ENCODE measurements at places on chromosomes 13 and 19.

GRCh38 chr13:31649766-31650165 lies 89.6 kb upstream of the RXFP2 start:
- DNase-seq, result no peak

GRCh38 chr13:106534639-106535551 lies 567 bp downstream of the EFNB2 start:
- DNase-seq, result no peak

DNA sequence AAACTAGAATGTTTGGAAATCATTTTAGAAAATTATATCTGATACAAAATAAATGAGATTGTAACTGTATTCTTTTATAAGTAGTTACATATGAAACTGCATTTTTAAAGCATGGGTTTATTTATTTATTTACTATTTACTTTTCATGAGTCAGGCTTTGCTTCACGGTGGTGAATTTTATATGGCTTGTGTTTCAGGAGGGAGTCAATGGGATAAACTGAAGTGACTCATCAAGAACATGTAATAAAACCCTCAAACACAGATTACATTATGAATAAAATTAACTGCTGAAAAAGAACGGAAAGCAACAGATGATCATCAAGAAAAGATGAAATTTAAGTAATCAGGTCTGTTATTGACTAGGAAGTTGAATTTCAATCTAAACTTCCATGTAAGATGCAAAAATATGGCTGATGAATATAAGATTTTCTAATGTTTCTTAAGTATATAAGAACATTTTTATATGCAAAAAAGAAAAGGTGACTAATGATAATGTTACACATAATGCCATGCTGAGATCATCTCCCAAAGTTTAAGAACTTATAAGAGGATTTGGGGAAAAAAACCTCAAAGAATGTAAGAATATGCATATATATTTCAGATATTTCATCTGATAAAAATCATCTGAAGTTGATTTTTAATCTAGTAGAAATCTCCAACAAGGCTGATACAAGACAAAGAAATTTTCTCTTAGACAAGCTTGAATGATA lies 383.6 kb downstream of the SLITRK1 start:
- DNase-seq, result no peak

- no peak for DNase-seq
These were observed 328.6 kb downstream of the SLITRK5 start for GRCh38 chr13:87999788-88000187.

- no peak for DNase-seq
These were observed 10.3 kb downstream of the ZNF787 start for GRCh38 chr19:56110515-56111448.

DNA sequence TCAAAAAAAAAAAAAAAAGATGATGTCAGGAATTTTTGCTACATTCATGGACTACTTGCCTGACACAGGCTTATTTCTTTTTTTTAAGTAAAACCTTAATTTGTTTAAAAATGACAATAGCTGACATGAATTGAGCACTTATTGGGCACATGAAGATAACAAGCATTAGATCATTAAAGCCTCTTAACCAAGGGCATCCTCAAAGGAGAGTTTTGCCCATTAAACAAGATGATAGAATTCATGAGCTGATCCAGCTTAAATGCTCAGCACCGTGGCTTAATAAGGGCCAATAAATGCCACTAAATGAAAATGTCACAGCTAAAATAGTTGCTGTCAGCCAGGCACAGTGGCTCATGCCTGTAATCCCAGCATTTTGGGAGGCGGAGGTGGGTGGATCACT lies 19.3 kb downstream of the FBXO17 start:
- DNase-seq, result no peak

GRCh38 chr13:94726425-94726824 lies 14.1 kb upstream of the SOX21 start:
- DNase-seq, result no peak

- DNase-seq, result no peak
These were observed 296.6 kb downstream of the RFC3 start for GRCh38 chr13:34114581-34114980.

- DNase-seq, result no peak
These were observed 28.3 kb downstream of the RCBTB2 start for GRCh38 chr13:48504606-48505005.

GRCh38 chr13:109130093-109130835 lies 500.9 kb downstream of the MYO16 start:
- DNase-seq, result no peak

- no peak for DNase-seq
These were observed 122.5 kb upstream of the MCF2L start for GRCh38 chr13:112846411-112847115.

DNA sequence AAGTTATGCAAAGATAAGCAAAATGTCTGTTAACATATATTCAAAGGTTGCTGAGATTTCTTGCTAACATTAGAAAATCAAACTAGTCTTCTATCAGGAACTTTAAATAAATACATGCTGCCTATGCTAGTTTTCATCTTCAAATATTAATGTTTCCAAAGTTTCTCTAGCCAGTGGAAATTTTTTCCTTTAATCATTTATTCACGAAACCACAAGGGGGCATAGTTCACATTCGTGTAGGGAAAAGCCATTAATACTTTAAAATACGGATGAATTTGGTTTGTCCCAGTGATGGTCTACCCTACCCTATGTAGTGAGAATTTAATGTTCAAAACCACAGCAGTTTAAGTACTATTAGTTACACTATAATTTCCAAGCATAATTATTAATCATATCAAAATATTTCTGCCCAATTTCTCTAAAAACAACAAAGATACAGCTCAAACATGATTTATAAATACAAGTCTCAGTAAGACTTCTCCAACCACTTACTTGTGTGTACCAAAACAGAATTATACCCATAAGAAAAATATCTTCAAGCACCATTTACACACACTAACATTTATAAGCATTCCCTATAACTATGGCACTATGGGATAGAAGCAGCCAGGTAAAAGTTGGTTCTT lies 16.2 kb downstream of the NUFIP1 start:
- DNase-seq, result peak; percentile 19

DNA sequence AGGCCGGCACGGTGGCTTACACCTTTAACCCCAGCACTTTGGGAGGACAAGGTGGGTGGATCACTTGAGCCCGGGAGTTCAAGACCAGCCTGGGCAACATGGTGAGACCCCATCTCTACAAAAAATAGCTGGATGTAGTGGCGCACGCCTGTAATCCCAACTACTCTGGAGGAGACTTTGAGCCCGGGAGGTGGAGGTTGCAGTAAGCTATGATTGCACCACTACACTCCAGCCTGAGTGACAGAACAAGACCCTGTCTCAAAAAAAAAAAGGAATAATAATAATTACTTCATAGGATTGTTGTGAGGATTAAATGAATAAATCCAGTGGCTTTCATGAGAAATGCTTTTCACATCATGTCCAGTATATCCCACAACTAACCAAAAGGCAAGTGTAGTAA lies 8.0 kb downstream of the IGSF23 start:
- DNase-seq, result no peak

DNA sequence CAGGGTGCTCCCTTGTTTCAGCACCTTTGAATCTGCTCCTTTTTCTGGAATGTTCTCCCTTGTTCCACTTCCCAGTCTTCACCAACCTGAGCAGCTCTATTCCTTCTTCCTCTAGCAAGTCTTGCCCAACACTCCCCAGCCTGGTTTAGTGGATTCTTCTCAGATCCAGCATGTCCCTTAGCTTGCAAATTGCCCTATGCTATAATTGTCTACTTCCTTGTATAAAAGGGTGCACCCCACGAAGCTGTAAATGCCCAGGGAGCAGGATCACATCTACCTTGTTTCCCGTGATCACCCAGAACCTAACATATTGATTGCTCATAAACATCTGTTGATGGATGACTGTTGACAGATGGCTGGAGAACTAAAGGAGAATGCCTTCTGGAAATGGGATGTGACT lies 93.2 kb upstream of the C1QTNF9B start:
- DNase-seq, result no peak

DNA sequence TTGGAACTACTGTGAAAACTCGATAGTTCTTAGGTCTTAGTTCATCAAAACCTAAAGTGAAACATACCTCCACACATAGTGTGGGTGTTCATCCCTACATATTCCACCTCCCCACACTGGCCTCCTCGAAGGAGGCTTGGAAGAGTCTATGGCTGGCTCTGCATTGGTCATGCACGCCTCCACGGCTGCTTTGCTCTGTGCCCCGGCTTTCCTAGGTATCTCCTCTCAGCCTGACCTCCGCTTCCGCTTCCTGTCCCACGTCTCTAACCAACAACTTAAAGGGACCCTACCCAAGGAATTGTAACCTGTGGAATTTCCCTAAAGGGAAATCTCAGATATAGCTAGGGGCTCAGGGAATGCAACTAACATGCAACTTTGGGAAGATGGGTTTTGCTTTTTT lies 79.7 kb upstream of the MBNL2 start:
- no peak for DNase-seq

DNA sequence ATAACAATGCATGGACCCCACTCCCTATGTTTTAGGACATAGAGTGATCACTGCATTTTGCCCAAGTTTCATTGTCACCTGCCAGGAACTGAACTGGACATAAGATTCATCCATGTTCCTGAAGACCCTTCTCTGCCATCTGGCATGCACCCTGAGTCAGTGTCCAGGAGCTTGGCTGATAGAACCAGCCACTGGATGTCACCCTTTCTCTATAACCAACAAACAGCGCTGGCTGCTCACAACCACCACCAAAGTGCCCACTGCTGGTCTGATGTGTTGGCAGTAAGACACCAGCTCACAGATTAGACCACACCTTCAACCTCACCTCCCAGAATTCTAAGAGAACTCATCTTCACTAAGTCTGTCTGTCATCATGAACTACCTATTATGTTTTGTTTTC lies 333.4 kb downstream of the ITGBL1 start:
- peak; percentile 39 for DNase-seq

DNA sequence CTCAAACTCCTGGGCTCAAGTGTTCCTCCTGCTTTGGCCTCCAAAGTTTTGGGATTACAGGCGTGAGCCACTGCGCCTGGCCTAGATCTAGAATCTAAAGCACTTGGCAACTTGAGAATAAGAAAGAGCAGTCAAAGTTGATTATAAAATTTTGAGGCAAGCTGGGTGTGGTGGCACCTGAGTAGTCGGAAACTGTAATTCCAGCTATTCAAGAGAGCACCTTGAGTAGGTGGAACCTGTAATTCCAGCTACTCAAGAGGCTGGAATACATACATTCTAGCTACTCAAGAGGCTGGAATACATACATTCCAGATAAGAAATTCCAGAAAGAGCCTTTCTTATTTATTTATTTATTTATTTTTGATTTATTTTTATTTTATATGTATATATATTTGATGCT lies 8.3 kb upstream of the NAA16 start:
- DNase-seq, result no peak

DNA sequence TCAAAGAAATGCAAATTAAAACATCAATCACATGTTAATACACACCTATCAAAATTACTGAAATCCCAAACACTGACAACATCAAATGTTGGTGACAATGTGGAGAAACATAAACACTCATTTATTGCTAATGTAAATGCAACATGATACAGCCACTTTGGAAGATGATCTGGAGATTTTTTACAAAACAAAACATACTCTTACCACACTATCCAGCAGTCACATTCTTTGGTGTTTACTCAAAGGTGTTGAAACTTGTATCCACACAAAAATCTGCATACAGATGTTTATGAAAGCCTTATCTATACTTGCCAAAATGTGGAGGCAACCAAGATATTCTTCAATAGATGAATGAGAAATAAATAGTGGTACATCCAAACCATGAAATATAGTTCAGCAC lies 1219.5 kb upstream of the PCDH20 start:
- no peak for DNase-seq

DNA sequence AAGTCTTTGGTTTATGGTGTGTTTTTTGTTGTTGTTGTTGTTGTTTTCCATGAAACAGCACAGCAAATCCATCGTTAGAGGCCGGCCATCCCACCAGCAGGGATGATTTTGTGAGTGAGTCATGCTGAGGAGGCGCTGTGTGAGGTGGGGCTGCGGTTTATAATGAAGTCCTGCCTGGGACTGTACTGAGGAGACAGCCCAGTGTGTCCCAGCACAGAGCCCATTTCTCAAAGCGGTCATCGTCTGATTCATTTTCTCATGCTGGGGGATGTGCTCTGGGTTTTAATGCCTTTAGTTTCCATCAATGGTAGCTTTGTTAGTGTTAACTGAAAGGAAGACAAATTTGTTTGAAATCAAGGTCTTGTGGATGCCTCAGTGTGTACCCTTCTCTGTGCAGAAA lies 129.3 kb upstream of the SERP2 start:
- no peak for DNase-seq

- no peak for DNase-seq
These were observed 802.5 kb upstream of the SLITRK1 start for GRCh38 chr13:84684804-84685203.

GRCh38 chr19:485583-486236 lies 10.6 kb upstream of the MADCAM1 start:
- no peak for DNase-seq

DNA sequence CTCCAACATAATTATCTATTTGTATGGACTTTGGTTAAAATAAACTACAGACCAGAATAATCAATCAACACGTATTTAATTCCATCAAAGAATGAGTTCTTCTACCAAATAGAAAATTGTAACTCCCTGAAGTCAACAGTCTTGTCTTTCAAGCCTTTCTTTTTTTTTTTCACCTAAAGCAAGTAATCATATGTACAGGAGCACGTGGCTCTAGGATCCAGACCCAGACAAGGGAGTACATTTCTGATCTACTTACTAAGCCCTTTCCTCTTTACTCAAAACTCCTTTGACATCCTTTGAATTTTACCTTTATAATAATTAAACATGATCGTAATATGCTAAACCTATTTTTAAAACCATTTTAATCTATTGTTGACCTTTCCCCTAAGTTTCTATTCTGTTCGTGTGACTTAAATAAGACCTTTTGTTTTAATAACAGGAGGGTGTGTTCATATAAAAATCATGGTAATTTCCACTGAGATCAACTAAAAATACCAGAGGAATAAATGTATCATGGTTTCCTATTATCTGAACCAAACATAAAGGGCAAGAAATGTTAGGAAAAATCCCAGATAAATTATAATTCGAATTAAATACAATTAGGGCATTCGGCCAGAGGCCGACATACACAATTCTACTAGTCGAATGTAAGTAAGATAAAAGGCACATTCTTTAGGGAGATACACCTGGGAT lies 1.7 kb downstream of the SLC7A1 start:
- DNase-seq, result no peak

GRCh38 chr13:104411141-104411765 lies 1345.0 kb upstream of the SLC10A2 start:
- DNase-seq, result no peak

GRCh38 chr13:99376132-99376531 lies 68.9 kb upstream of the GPR183 start:
- no peak for DNase-seq

DNA sequence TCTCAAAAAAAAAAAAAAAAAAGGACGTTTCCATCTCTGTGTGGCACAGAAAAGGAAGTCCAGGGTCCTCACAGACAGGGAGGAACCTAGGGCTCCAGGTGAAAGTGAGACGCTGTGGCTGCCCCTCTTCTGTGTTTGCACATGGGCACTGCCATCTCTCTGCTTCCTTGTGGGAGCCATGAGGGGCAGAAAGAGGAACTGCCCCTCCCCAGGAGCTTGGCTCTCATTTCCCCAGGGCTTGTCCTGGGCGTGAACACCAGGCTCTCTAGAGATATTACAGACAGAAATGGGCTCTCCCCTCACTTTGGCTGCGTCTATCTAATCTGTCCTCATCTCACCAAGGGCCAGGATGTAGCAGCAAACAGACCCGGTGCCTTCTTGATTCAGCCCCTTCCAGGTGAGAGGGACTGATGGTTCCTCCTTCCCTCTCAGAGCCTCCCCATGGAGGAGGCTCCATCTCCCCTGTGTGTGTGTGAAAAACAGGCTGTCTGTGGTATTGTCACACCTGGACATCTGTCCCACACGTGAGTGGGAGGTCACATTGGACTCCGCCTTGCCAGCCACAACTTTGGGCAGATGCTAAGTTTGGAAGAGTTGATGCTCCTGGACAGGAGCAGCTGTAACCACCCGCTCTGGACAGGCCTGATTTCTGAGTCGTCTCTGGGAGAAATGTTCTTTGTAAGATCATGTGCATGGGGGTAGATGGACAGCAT lies 840 bp upstream of the LILRA4 start:
- DNase-seq, result no peak
